Stimulated activated CD8-positive, alpha-beta memory T cell treated with anti-CD3 and anti-CD28 coated beads, Interleukin-7, amount 100 ng/mL, for 48 hours (primary cell): ENCODE measurements at places on chromosomes 13 and 19.

GRCh38 chr13:35764326-35765015 is 288.0 kb upstream of the MAB21L1 start:
- DNase-seq: no peak

- no peak for DNase-seq
Observed at GRCh38 chr13:30810801-30811200, 75.5 kb downstream of the ALOX5AP start.

- DNase-seq: no peak
Observed at GRCh38 chr19:41367848-41368301, 3.9 kb upstream of the B9D2 start.

- no peak for DNase-seq
Observed at GRCh38 chr19:41866284-41866683, 6.2 kb downstream of the RPS19 start.

DNA sequence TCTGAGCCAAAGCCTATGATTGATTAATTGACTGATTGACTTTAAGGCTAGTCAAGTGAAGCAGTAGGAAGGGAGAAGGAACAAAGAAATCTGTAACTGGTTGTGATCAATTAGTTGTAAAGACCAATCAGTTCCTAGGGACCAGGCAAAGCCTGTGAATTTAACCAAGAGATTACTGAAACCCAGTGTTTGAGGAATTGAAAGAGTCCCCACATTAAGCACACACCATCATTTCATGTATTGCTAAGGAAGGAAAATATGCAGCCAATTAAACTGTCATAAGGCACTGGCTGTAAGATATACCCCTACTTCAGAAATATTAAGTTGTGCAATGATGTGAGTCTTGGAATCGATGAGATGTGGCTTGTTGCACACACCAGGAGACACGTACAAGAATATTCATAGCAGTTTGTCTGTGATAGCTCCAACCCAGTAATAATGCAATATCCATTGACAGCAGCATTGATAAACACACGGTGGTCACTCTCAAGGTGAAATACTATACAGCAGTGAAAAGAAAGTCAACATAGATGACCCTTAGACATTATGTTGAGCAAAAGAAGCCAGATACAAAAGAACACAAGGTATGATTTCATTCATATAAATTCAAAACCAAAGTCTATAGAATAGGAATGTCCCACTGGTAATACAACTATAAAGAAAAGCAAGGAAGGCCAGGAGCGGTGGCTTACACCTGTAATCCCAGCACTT is 9.0 kb downstream of the C19orf47 start:
- no peak for DNase-seq

GRCh38 chr19:46495786-46496099 is at the start of gene PNMA8B:
TSS of gene PNMA8B (minus strand) at chr19:46495867. CDS start at chr19:46495465, 402 bp downstream.
- no peak for DNase-seq

DNA sequence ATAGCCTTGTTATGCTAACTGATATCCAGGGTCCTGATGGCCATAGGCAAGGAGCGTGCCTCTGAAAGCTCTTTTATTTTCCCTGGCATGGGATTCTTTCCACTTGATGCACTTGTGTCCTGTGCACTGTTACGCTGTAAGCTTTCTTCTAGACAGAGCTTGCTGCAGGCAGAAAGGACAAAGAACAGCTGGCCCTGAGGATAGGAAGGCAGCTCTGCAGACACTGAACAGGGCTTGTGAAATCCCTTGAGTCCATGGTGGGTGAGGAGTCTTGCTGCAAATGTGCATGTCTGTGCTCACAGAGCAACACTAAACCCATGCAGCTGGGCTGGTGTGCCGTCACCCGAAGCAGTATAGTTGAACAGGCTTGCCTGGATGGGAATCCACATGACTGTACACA is 126.6 kb downstream of the AKAP11 start:
- no peak for DNase-seq

GRCh38 chr19:41353466-41354342 is at the start of gene TGFB1:
TSS of gene TGFB1 (minus strand) at chr19:41353922. CDS start at chr19:41353044, 878 bp downstream.
- peak; percentile 86 for DNase-seq

- no peak for DNase-seq
Observed at GRCh38 chr19:58578012-58578925, 5.1 kb upstream of the MZF1 start.

DNA sequence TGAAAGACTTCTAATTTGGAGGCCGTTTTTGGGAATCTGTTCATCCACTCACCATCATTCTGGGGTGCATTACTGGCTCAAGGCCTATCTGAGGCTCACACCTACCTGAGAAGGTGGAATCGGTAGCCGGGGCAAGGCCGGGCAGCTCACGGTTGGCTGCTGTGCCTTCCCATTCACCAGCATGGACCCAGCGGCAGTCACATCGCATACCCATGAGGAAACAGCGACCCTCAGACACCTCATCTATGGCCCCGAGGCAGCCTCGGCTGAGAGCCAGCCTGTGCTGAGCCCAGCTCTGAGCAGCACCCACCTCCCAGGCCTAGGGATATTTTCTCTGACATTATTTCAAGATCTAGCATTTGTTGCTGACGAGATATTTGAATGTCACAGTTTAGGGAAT is 130.5 kb downstream of the ATP11A start:
- DNase-seq: no peak

DNA sequence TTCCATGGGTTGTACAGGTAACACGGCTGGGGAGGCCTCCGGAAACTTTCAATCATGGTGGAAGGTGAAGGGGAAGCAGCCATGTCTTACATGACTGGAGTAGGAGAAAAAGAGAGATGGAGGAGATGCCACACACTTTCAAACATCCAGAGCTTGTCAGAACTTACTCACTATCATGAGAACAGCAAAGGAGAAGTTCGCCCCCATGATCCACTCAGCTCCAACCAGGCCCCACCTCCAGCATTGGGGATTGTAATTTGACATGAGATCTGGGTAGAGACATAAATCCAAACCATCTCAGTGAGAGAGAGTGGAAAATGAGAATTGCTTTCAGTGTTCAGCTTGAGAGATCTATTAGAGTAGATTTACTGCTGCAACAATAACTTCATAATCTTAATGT is 210.9 kb downstream of the NDFIP2 start:
- DNase-seq: no peak

DNA sequence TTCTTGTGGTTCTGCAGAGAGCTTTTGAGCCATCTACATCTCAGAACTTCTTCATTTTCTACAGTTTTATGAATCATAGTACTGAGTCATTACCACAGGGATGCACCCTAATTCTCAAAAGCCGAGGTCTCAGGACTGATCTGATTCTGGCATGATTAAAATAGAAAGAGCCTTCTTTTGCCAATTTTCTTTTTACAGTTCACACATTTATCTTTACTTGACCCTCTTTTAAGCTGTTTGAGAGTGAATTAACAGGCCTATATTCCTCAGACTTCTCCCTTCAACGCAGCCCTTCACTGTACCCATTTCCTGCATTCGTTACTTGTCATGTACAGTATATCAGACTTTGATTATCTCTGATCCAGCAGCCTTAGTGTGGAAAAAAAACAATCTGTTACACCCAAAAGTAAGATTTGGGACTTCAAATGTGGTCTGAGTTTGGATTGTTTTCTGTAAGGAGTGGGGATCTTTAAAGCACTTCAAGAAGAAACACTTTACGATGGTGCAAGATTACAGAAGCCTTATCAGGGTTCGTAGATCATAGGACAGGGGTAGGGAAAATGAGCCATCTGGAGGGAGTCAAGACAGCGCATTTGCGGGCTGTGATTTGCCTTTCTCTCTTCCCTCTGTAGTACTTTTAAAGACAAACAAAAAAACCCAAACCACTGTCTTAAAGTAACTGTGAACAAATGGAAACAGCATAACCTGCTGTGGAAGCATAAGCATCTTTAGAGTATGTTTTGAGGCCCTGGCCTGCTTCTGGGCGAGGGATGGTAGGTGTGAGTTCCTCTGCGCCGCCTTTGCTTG is 15.3 kb upstream of the GPR183 start:
- no peak for DNase-seq

DNA sequence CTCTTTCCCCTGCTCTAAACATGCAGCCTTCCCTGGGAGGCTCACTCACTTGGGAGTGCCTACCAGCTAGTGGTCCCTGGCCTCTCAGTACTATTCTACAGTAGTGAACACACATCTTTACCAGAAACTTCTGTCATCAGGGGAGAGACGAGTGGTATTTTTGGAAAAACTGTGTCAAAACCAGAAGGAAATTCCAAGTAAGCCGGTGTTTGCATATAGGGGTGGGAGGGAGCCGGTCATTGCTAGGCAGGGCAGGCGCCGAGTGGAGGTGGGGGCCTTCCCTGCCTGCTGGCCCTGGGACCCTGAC is 7.0 kb downstream of the RPS9 start:
- no peak for DNase-seq

DNA sequence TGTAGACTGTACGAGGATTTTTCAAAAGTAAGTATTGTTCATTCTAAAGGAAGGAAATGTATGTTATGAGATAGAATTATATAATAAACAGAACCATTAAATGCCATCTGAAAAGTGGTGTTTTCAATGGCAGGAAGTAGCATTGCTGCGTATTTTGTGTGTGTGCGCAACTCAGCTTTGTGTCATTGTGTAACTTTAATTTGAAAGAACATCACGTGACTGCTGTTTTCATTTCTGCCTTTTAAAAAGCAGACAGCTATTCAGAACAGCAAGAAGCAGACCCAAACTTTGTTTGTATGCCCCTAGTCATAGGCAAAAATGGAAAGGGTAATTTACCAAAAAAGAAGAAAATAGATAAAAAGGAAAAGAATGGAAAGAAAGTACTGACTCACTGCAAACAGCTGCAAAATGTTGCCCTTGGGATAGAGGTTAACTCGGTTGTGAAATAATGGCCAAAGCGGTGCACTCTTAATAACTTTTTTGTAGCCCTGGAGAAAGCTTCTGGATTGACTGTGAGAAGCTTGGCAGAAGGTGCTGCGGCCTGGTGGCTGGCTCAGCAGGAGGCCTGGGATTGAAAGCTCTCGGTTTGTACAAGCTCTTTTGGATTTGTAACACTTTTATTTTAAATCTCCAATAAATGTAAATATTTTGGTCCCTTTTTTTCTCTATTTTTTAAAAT is 97.3 kb downstream of the GGACT start:
- no peak for DNase-seq

DNA sequence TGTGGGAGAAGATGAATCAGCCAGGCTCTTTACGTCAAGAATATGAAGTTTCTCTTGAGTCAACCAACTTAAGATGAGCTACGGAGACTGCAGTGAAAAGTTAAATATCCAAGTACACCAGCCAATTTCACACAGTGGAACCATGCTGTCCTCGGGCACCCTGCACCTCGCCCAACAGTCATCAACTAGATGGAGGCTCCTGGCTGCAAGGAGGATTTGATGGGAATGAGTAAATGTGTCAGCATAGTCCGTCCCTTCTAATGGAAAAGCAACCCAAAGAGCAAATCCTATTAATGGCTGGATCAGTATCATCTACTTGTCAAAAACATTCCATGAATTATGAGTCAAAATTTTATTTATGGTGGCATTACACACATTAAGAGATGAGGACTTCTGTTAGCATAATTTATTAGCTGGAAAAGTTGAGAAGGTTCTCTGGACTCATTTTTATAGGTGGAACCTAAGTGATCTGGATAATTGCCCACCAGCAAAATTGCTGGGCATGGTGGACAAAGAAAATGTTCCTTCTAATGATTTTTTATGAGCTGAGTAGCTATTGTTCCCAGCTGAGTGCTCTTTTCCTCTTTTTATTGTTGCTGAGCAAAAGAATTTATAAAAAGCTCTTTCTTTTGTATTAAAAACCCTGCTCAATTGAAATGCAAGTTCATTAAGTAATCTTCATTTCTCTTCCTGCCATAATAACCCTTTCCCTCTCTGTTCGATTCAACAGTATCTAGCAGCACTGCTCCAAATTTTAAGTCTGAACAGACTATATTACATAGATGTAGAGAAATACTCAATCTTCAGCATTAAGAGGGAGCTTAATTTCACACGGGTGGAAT is 88.4 kb downstream of the DNAJC15 start:
- DNase-seq: no peak

GRCh38 chr13:54928071-54928470 is 1899.5 kb downstream of the OLFM4 start:
- DNase-seq: no peak

DNA sequence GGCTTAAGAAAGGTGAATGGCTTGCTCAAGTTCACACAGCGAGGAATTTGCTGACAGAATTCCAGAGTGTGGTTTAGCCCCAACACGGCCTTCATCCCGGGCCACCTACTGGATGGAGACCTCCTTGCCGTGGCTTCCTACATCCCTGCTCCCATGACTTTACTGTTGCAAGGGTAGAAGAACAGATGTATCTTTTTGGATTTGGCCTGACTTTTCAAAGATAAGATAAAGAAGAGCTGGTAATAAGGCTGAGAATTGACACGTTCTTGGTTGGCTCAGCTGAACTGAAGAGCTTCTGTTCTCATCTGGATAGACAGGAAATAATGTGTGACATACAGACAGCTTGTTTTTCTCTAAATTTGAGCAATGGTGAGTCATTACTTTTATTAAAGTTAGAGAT is 113.1 kb downstream of the KLF5 start:
- DNase-seq: no peak

DNA sequence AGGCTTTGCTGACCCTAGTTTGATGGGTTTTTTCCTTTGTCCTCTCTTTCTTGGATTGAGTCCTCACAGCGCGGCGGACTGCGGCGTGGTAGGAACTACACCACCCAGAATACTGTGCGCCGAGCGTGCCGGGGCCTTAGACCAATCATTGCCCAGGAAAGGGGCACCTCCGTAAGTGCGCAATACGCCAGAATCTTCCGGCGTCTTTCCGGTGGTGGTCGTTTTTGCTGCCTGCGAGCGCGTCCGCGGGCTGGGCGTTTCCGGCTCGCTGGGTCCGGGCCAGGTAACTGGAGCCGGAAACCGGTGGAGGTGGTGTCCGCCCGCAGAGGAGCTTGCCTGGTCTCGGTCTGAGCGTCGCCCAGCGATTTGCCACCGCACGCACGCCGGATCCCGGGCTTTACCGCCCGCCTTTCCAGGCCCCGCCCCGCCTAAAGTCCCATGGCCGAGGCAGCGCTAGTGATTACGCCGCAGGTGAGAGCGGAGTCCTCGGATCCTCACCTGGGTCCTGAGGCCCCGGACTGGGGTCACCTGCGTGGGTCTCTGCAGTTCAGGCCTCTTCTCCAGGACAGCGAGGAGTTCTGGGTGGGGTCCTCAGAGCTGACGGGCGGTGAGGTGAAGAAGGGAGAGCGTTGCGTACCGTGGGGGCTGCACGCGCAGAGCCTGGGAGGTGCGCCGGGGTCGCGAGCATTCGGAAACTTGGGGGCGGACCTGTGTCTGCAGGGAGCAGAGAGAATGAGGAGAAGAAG is at the start of gene ZNF549:
Gene ZNF549, plus strand, starts transcription at position 221 of the 746 bp plus-strand sequence. Its CDS starts 218 bp downstream, at position 439.
- peak; percentile 70 for DNase-seq

- DNase-seq: no peak
Observed at GRCh38 chr13:64928696-64929499, 2301.2 kb downstream of the PCDH9 start.
